ENCODE measurements at places on chromosomes 12 and 14.

DNA sequence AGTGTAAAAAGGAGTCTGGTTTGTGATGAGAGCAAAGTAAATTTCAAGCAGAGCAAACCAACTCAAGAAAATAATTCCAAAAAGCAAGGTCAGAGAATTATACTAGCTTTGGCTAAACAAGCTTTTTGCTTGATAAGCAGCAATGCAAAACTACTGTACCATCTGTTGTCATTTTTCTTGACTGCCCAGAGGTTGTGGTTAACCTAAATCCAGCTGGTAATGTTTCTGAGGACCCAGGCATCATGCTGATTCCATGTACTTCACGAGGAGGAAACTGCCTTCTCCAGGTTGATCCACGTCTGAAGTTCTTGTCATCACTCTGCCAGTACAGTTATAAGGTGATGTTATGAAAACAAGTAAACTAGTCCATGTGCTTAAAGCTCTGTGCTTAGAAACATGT is 185.2 kb downstream of the ACSS3 start:
- no peak for DNase-seq

- no peak for DNase-seq
These were observed 13.2 kb upstream of the OVCH1 start for GRCh38 chr12:29510591-29511185.

DNA sequence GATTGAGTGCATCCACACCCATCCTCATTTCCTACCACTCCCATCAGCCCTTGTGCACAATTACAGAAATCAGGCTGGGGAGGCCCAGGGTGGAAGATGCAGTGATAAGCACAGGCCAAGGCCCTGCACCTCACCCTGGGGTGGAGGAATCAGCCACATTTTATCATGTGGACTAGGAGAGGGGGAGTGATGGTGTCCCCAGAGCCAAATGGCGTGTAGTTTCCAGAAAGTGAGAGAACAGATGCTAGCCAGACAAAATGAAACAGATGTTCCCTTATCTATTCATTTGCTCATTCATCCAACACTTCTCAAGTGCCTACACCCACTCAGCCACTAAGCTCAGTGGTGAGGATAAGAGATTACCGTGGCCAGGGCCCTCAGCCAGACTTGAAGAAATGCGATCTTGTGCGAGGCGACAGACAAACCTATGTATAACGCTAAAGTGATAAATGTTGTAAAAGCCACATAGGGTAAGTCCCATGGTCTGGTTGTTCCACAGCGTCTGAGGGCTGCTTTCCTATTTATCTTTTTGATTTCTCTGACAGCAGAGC is 93.6 kb downstream of the STAB2 start:
- DNase-seq: no peak

- DNase-seq: no peak
These were observed 50.0 kb downstream of the LGMN start for GRCh38 chr14:92698393-92698792.

DNA sequence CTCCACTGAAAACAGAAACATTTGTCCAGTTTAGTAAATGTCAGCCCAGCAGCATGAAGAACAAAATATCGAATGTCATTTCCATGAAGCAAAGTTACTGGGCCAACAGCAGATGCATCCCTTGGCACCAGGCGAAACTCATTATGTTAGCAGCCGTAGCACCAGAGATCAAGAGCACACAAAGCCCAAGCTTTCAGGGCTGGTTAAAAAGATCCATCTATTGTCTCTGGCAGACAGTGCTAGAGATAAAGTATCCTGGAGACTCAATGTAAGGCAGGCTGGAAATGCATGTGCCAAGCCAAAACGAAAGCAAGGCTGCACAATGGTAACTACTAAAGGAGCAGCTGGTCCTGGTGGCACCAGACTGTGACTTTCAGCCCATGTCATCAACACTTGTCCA is 120.3 kb upstream of the PLEKHG7 start:
- DNase-seq: no peak
